Caudate nucleus (tissue), 63 donors: ENCODE measurements at places on chromosomes 7 and 10.

DNA sequence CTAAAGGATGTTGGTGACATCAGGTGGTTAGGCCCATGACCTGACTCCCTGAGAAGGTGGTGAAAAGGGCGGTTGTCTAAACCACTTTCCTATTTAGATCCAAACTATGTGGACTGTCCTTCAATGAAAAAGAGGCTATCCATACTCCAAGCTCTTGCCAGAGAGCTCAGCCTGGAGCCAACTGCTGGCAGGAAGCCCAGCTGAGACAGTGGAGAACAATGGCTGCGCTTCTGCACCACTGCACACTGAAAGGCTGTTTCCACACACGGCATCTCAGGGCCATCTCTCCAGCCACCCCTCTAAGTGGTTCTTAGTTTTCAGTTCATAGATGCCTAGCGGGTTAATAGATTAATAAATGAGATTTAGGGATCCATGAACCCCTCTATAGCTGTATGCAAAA lies 488.8 kb upstream of the ZMIZ1 start:
- DNase-seq, result peak; percentile 82

DNA sequence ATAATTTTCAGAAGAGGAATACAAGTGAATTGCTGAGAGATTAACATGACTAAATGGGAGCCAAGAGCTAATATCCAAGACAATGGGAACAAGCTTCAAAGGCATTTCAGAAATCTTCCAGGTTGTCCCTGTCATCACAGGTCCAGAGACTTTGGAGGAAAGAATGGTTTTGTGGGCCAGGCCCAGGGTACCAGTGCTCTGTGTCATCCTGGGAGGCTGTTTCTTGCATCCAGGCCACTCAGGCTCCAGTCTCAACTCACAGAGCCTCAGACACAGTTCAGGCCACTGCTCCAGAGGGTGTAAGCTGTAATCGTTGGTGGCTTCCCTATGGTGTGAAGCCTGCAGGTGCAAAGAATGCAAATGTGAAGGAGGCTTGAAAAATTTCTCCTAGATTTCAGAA lies 170.4 kb upstream of the NRG3 start:
- no peak for DNase-seq

- no peak for DNase-seq
Observed at GRCh38 chr10:100216006-100216405, 13.4 kb downstream of the CHUK start.

DNA sequence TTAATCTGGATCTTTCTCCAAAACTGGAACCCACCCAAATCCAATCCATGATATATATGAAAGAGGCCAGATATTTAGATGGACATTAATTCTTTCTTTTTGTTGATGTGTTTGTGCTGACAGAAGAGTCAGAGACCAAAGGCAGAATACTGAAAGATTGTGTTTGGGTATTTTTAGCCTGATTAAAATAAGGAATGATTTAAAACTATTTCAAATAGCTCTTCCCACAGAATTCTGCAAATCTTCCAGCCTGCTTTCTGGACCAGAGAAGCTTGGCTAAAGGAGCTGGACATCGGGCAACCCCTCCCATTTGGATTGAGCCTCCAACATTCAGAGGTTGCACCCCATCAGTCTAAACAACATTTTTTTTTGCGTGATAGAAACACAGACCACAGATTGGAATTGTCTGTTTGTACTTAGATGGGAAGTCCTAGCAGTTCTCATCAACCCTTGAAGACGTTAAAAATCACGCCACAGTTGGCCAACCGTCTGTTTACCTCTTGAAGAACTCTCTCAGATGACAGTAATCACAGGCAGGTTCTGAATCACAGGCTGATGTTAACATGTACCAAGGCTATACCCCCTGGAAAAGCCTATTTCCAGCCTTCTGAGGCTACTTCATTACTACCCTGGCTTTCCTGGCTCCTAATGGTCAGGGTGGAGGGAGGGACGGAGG lies 155.2 kb upstream of the NRP1 start:
- no peak for DNase-seq

- DNase-seq, result no peak
Observed at GRCh38 chr10:4733150-4733842, 92.7 kb upstream of the AKR1E2 start.

GRCh38 chr10:82661701-82662100 lies 786.7 kb downstream of the NRG3 start:
- DNase-seq, result no peak

DNA sequence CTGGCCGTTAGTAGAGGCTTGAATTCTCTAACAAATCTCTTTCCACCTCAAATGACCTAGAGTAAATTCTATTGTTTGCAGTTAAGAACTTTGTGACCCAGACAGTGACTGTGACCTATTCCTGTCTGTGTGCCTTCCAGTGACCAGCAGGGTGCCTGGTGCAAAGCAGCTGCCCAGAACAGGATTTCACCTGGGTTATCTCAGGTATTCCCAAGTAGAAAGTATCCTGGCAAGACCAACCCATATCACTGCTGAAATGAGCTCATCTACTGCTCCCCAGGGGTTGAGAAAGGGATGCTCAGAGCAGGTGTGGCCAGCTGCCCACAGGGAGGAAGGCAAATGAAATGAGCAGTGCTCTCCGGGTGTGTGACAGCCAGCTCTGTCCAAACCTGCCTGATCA lies 2.1 kb upstream of the MSMB start:
- DNase-seq, result no peak

DNA sequence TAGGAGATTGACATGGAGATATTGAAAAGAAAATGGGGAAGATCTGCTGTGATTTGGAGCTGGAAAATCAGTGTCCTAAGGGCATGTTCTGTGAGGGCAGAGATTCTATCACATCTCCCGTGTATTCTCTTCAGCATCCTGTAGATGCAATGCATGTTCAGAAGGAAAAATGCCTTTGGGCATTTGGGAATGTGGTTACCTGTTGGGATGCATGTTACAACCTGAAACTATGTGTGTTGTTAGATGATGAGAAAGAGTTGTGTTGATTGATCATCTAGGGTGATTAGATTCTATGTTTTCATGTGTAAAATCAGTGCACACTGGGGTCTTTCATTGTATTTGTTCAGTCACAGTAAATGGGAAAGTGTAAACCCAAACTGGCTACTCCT lies 14.7 kb downstream of the CUZD1 start:
- DNase-seq, result no peak

DNA sequence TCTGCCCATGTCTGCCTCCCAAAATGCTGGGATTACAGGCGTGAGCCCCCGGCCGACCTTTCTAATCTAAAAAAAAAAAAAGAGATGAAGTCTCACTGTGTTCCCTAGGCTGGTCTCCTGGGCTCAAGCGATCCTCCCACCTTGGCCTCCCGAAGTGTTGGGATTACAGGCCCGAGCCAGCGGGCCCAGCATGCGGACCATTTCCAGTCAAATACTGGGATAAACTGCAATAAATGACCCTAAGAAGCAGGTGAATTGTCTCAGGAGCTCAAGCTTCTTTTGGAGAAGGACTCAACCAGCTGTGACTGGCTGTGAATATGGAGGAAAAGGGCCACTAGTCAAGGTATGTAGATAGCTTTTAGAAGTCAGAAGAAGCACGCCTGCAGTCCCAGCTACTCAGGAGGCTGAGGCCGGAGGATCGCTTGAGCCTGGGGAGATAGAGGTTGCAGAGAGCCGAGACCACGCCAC lies 550 bp upstream of the CREM start:
- DNase-seq, result no peak

GRCh38 chr10:62501547-62501946 lies 127.4 kb downstream of the ZNF365 start:
- no peak for DNase-seq

- DNase-seq, result no peak
Observed at GRCh38 chr10:119497243-119497642, 45.3 kb downstream of the RGS10 start.

DNA sequence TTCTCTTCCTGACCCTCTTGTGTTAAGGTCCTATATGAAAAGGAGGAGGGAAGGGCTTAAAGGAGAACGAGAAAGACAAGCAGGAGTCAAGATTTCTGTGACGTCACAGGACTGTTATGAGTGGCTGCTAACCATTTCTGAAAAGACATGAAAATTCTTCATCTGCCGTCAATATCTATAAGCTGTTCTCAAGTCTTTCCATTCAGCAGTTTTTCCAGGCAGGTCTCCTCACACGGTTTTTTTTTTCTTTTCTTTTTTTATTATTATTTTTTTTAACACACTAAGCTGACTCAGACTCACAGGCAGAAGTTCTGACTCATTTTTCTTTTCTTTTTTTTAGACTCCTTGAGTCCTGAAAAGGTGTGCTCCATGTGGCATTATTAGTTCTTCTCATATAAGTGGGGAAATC lies 72.0 kb downstream of the DGKI start:
- no peak for DNase-seq

GRCh38 chr10:58698777-58699356 lies 186.2 kb downstream of the BICC1 start:
- DNase-seq, result no peak
